ENCODE measurements at places on chromosomes 1 and 21.

GRCh38 chr1:98025858-98026257 is 105.0 kb upstream of the DPYD start:
- DNase-seq = no peak

DNA sequence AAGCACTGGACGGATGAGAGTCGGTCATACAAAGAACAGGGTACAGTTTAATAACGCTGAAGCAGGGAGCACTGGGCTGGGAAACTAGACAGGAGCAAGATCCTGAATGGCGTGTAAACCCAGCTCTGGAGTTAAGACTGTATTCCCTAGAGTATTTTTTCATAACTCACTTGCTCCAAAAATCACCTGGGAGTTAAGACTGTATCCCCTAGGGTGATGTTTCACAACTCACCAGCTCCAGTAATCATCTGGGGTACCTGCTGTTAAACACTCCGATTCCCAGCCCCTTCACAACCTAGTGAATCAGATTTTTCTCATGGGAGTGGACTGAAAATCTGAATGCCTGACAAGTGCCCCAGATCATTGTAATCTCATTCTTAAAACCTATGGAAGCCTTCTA is 123.2 kb downstream of the MAB21L3 start:
- DNase-seq = no peak

DNA sequence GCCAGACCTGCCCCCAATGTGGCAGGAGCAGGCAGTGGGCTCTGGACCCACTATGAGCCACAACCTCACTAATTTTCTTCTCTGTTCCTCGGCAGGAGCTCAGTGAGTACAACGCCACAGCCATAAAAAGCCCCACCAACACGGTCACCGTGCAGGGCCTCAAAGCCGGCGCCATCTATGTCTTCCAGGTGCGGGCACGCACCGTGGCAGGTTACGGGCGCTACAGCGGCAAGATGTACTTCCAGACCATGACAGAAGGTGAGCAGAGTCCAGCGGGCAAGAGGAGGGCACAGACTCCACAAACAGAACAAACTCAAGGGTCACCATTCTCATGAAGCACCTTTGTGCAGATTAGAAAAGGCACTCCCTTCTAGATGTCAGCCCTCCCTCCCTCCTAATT is 79.9 kb downstream of the LACTBL1 start:
- DNase-seq = no peak

- DNase-seq = no peak
Measured at GRCh38 chr1:226976276-226976977, 36.3 kb downstream of the COQ8A start.

DNA sequence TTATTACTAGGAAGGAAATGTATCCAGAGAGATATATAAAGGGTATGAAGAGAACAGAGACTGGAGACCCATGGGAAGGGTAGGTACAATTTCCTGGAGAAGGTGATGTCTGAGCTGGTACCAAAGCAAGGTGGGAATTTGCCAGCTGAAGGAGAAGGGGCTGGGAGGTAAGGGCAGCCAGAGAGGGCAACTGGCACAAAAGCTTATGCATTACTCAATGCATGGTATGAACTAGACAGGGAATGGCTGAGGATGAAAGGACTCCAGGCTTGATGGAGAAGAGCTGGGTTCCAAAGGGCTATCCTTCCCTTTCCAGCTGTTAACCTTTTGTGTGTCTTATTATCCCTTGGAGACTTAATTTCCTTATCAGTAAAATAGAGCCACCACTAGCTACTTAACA is 113.6 kb upstream of the GADD45A start:
- DNase-seq = no peak

Measured in NT2/D1 (cell line).